Gastroesophageal sphincter (tissue), 4 donors: ENCODE measurements at places on chromosomes 2 and 18.

- no peak for ATAC-seq
These were observed 49.7 kb downstream of the SCN7A start for GRCh38 chr2:166444306-166444705.

DNA sequence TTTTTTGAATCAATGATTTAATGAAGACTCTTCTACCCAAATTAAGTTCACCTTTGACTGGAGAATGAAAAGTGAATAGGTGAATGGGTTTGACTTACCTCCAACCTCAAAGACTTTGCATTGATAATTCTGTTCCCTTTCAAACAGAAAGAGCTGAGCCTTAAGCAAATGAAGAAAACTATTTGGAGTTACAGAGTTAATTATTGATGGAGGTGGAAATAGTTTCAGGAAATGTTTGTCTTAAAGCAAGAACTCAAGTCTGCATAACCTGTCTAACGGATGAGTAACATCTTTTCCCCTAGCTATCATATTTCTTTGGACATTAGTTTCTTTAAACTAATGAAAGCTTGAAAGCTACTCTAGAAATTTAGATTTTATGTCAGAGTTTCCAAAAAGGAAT, 166.5 kb downstream of the CERS6 start:
- no peak for ATAC-seq

GRCh38 chr2:38740851-38741731, 10.1 kb downstream of the SRSF7 start:
- ATAC-seq = no peak

- peak; percentile 24 for ATAC-seq
These were observed 1.1 kb upstream of the TMEFF2 start for GRCh38 chr2:192195548-192196418.

DNA sequence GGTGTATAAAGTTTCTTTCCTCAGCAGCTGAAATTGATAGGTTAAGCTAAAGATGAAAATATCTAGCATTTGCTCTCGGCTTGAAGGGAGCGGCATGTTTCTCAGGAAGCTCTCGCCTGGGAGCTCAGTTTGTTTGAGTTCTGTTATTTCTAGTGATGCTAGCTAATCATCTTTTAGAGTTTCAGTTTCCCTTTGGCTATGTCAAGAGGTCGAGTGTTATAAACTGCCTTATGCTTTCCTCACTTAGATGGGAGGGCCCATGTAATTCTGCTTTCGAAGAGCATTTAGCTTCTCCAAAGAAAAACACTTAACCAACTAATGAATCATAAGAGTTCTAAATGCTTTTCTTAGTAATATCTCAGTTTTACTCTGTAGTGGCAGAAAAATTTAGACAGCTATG, 33.6 kb downstream of the PLCL1 start:
- ATAC-seq = peak; percentile 66

- no peak for ATAC-seq
These were observed 526.9 kb downstream of the TMEM182 start for GRCh38 chr2:103288696-103289095.

DNA sequence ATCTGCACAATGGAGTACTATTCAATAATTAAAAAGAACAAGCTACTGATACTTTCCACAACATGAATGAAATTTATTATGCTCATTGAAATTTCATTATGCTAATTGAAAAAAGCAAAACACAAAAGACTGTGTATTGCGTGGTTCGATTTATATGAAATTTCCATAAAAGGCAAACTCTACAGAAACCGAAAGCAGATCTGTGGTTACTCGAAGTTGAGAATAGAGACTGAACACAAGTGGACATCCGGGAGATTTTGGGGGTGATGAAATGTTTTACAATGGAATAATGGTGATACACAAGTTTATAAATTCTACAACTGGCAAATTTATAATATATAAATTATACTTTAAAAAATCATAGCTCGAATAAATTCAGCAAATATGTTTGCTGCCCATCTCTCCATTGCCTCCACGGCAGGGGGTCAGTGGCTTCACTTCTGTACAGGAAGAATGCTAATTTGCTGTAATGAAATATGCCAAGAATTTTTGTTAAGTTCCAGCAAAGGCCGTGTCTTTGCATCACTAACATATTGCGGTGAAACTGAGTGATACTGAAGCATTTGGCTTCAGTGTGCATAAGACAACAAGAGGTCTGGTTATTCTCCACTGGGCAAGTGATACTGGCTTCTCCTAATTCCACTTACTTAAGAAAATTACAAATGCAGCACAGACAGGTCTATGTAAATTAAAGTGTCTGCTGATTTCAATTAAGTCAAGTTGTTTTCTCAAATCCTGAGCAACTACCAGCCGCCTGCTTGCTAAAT, 96.7 kb downstream of the TMEM163 start:
- ATAC-seq = no peak

DNA sequence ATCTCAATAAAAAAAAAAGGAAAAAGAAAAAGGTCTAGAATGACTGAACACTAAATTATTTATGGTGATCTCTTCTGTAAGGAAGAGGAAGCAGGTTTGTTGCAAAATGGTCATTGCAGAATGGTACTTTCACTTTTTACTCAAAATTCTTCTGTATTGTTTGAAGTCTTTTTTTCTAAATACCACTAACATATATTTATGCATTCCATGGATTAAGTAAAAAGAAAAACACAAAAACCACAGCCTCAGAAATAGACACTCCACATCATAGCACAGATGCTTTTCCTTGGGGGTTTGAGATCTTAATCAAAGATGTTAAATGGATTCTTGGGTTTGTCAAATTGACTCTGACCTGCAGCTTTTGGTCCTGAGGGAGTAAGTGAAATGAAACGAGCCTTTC, 47.4 kb downstream of the RHOB start:
- ATAC-seq = no peak

DNA sequence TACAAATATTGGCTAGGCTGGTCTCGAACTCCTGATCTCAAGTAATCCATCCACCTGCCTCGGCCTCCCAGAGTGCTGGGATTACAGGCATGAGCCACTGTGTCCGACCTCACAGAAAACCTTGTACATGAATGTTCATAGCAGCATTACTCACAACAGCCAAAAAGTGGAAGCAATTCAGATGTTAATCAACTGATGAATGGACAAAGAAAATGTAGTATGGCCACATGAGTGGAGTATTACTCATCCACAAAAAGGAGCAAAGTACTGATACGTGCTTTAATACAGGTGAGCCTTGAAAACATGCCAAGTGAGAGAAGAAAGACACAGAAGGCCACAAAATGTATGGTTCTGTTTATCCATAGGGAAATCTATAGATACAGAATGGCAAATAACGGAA, 20.6 kb downstream of the CEP192 start:
- no peak for ATAC-seq

DNA sequence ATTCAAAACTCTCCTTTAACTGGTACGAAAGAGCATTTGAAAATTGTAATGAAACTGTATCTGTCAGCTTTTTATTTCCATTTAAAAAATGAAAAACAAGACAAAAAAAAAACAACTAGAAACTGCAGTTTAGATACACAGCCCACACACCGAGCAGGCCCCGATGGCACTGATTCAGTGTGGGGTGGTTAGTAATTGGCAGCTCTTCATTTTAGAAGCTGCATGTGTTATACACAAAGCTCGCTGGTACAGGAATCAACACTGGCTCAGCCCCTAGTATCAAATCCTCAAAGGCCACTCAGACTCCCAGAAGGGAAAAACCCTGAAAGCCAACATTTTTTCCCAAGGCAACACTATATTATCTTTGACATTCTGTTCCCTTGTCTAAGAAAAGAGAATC, 30.5 kb upstream of the RMDN2 start:
- no peak for ATAC-seq

DNA sequence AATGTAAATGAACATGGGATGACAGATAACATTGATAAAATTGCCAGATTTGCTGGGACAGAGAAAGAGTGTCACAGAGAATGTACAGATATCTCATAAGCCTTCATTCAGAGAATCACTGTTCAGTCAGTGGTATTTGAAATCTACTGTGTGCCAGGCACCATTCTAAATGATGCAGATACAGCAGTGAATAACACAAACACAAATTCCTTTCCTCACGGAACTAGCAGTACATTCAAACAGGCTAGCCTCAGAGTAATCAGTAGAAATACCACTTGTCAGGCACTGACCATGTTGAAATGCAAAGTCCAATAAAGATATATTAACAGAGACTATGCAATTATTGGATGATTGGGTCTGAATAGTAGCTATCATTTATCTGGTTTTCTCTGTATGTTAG, 211.0 kb downstream of the RDH14 start:
- ATAC-seq = no peak

DNA sequence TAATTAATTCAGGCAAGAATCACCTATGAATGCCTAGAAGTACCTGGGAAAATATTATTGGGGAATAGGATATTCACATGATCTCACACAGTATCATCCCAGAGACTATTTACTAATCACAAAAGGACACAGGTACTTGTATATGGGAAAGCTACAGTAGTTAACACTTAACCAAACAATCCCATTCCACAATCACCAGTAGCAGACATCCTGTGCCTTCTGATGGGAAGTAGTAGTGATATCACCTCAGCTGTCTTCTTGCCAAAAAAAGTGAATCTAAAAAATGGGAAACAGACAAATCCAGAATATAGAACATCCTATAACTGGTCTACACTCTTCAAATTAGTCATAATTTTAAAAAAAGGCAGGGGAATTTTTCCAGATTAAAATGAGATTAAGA, 75.6 kb upstream of the CCDC150 start:
- ATAC-seq = no peak
